GM19239 (cell line): ENCODE measurements at places on chromosomes 1 and 21.
A peak's percentile ranks its signal among the peaks of the same experiment; 100 is the strongest.

DNA sequence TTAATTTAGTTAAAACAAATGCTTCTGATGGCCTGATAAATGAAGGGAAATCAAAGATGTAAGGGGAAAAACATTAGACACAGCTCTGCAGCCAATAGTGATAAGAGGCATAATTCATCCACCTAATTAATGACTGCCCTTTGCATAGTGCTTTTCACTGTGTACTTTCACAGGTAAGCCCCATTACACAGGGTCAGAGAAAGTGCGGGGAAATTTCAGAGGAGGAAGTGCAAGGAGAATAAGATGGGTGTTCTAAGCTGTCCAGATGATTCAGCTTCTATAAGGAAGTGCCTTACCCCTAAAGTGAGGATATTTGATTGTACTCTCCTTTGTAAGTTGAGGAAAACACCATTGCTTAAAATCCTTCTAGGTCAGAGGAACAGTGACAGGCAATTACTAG, 88.0 kb downstream of the NR5A2 start:
- DNase-seq, result no peak

- no peak for DNase-seq
Measured at GRCh38 chr1:56057466-56058405, 521.6 kb downstream of the PLPP3 start.

DNA sequence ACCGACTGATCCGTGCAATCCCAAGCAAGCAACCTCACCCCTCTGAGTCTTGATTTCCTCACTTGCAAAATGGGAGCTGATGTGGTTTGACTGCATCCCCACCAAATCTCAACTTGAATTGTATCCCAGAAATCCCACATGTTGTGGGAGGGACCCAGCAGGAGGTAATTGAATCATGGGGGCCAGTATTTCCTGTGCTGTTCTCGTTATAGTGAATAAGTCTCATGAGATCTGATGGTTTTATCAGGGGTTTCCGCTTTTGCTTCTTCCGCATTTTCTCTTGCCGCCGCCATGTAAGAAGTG, 58.4 kb downstream of the FHAD1 start:
- DNase-seq, result no peak

DNA sequence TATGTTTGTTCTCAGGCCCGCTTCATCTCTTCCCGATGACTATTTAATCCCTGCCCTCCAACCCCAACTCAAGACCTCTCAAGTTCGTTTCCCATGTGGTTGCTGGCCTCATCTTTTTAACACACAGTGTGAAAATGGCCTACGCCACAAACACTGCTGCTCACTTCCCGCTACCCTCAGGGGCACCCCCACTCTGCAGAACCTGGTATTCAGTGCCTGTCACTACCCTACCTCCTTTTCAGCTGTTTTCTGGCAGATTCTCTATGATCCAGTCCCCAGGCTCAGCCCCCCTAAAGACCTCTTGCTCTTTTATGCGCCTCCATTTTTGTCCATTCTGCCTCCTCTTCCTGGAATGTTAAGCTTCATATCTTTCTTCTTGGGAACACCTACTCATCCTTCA, 152.6 kb upstream of the C1orf174 start:
- DNase-seq, result no peak

- no peak for DNase-seq
Measured at GRCh38 chr1:96130432-96130831, 591.2 kb upstream of the PTBP2 start.

- DNase-seq, result no peak
Measured at GRCh38 chr1:21280011-21280471, 10.2 kb downstream of the ECE1 start.

GRCh38 chr21:45982758-45983648, 1.4 kb downstream of the COL6A1 start:
- no peak for DNase-seq

- no peak for DNase-seq
Measured at GRCh38 chr1:51115714-51116404, 13.8 kb downstream of the C1orf185 start.

GRCh38 chr1:229334269-229334668, 8.6 kb downstream of the CCSAP start:
- no peak for DNase-seq

DNA sequence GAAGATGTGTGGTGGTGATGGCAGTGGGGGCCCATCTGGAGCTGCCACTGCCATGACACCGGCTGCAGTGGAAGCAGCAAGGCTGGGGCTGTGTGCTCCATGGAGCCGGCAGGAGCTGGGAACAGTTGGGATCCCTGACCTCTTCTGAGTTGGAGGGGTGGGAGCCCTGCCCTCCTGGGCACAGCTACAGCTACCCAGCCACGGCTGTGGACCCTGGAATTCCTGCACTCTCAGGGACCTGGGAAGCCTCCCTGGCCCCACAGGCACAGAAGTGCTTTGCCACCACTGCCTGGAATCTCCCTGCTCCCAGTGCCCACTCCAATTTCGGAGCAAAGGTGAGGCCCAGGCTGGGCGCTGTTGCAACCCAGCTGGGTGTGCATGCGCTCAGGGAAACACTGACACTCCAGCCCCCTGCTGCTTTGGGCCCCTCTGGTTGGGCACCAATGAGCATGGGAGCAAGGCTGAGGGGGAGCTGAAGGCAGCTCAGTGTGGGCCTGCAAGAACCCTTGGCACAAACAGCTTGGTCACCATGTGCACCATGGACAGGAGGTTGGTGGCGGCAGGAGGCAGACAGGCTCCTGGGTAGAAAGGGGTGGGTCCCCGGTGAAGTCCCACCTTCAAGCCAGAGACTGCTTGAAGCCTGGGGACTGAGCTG, 817.6 kb downstream of the KCNT2 start:
- DNase-seq, result no peak

DNA sequence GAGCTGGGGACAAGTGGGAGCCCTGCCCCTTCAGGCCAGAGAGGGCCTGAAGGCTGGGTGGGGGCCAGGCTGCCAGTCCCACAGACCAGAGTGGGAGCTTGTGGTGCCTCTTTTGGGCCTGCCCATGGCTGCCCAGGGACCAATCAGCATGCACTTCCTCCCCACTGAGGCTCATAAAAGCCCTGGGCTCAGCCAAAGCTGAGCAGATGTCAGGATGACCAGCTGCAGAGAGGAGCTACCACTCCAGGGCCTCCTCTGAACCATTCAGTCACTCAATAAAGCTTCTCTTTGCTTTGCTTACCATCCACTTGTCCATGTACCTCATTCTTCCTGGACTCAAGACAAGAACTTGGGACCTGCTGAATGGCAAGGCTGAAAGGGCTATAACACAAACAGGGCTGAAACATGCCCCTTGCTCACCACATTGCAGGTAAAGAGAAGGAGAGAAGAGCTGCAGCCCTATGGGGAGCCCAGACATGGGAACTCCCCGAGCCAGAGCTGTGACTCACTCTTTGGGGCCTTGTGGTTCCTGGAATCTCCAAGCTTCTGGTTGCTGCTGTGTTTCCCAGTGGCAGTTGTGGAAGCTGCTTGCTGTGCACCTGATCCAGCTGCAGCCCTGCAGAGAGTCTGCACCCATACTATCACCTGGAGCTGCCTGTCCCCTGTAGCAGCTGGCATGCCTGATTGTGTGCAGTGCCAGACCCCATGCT, 82.0 kb downstream of the OLFML3 start:
- DNase-seq, result no peak

DNA sequence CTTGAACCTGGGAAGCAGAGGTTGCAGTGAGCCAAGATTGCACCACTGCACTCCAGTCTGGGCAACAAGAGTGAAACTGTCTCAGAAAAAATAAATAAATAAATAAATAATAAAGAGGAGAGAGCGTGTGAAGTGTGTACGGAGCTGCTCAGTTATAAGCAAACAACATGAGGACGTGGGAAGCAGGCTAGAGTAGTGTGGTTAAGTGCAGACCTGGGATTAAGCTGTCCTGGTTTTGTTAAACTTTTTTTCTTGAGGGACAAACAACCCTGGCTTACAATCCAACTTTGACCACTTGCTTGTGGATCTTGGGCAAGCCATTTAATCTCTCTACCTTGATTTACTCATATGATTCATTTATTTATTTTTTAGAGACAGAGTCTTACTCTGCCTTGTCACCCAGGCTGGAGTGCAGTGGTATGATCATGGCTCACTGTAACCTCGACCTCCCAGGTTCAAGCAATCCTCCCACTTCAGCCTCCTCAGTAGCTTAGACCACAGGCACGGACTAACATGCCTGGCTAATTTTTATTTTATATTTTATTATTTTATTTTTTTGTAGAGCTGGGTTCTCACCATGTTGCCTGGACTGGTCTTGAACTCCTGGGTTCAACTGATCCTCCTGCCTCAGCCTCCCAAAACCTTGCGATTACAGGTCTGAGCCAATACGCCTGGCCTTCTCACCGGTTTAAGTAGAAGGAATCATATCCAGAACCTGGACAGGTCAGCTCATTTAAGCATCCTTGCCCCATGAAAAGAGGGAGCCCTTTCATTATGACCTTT, 52.7 kb downstream of the RPS6KA1 start:
- DNase-seq, result peak; percentile 25

- no peak for DNase-seq
Measured at GRCh38 chr1:65762081-65762862, 30.4 kb upstream of the PDE4B start.

- DNase-seq, result no peak
Measured at GRCh38 chr1:26602378-26602959, 72.9 kb downstream of the RPS6KA1 start.

- DNase-seq, result no peak
Measured at GRCh38 chr1:23632479-23633160, 59.0 kb upstream of the RPL11 start.

- DNase-seq, result no peak
Measured at GRCh38 chr1:44733365-44733764, 2.4 kb upstream of the RNU5D-1 start.

- no peak for DNase-seq
Measured at GRCh38 chr1:71918630-71919029, 363.7 kb downstream of the NEGR1 start.

GRCh38 chr1:204308023-204308628, 51.6 kb downstream of the PLEKHA6 start:
- no peak for DNase-seq

DNA sequence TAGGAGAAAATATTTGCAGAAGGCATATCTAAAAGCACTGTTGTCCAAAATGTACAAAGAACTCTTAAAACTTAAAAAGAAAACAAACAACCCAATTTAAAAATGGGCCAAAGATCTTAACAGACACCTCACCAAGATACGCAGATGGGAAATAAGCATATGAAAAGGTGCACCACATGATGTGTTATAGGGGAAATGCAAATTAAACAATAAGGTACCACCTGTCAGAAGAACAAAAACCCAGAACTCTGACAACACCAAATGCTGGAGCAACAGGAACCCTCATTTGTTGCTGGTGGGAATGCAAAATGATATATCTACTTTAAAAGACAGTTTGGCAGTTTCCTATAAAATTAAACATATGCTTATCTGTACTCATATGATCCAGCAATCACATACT, 18.1 kb downstream of the SLC2A5 start:
- DNase-seq, result no peak

DNA sequence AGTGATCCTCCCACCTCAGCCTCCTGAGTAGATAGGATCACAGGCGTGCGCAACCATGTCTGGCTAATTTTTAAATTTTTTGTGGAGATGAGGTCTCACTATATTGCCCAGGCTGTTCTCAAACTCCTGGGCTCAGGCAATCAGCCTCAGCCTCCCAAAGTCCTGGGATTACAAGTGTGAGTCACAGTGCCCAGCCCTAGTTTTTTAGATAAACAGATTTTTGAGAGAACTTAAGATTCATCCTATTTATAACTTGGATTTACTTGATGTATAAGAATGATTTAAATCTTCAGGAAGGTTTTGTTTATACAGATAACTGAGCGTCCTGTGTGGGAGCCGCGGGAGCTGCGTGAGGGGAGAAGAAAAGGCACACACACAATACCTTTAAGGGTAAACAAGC, 26.2 kb downstream of the HEYL start:
- no peak for DNase-seq

GRCh38 chr1:220711056-220711809, 21.1 kb downstream of the C1orf115 start:
- DNase-seq, result no peak

- no peak for DNase-seq
Measured at GRCh38 chr1:43293176-43293575, 7.6 kb upstream of the TIE1 start.

DNA sequence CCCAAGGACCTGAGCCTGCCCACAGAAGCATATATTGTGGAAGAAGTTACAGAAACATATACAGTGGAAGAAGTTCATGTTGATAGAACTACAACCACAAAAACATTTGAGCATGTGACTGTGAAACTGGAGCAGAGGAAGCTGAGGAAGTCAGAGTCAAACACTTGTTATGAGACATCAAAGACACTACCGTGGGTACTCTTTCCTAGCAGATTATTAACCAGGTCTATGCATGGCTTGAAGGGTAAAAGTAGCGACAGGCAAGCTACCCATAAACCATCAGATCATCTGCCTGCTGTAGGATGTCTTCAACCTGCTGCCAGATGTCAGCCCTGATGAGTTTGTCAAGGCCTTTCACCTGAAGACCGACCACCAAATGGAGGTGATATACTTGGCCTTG, 35.8 kb downstream of the IVNS1ABP start:
- peak; percentile 34 for DNase-seq

DNA sequence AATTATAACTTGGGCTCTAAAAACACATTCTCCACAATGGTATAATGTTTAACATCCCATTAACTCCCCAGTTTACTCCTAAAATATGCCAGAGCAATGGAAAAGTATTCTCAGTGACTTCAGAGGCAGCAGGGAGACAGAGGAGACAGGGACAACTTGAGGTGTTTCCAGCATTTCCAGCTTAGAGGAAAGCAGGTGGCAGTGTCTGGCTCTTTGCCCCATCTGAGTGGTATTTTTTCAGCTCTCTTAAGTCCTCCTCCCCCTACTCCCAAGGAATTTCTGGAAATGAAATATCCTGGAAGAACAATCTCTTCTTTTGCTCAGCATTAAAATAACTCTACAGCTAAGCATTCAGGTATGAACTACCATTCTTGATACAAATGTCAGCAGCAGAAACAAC, 10.8 kb upstream of the ERMAP start:
- no peak for DNase-seq

- DNase-seq, result peak; percentile 78
Measured at GRCh38 chr21:39313571-39314142, at the start of gene BRWD1. Gene BRWD1 (minus strand): TSS chr21:39313632. CDS start chr21:39313491, 141 bp downstream.

- no peak for DNase-seq
Measured at GRCh38 chr1:29460694-29461093, 224.4 kb downstream of the PTPRU start.

DNA sequence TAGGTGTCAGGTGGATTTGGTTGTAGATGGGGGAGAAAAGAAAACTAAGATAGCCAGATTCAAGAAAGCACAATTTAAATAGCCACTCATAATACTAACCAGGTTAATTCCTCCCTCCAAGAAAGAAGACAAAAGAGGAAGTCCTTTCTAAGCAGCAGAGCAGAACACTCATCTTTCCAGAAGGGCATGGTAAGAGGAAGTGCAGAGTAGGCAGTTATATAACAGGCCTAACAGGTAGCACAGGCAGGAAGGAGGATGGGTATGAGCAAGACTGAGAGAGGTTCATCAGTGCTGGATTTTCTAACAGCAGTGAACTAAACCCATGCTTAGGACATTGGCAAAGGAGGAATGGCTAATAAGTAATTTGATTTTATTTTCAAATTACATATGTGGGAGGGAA, 517.5 kb downstream of the PLPP3 start:
- DNase-seq, result no peak

- DNase-seq, result no peak
Measured at GRCh38 chr1:86062453-86062852, 94.1 kb downstream of the COL24A1 start.
